ENCODE measurements at places on chromosomes 4 and X.

- no peak for DNase-seq
Observed at GRCh38 chr4:124152132-124152531, 560.4 kb downstream of the ANKRD50 start.

DNA sequence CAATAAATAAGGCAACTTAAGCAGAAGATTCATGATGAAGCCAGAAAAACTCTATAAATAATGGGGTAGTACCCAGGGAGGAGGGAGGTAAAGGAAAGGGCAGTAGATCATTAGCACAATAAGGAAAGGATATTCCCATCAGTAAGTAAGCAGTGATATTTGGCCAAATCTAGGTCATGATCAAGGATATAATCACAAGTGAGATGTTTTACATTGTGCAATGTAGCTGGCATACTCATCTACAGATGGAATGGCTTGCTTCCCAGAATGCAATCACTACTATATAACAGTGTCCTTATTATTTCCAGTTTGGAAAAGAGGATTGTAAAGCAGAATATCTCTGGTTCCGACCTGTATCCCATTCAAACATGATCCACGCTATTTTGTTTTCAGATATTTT lies 483.4 kb downstream of the RPA4 start:
- DNase-seq: no peak

DNA sequence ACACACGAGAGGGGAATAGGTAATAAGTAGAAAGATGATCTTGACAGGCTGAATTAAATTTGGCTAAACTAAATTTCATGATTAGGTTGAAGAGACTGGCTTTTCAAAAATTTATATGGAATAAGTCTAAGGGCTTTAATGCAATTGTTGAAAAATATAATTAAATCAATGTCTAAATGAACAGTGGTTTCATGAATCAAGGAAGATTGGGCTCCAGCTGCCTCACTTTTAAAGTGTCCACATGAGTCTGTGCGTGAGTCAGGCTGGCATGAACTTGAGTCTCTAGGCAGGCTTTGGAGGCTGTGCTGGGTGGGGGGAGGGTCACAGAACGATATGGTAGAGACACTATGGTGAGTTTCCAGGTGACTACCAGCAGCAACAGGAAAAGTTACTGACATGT lies 111.9 kb downstream of the SORBS2 start:
- no peak for DNase-seq

- DNase-seq: no peak
Observed at GRCh38 chrX:69264158-69264581, 98.9 kb upstream of the PJA1 start.

DNA sequence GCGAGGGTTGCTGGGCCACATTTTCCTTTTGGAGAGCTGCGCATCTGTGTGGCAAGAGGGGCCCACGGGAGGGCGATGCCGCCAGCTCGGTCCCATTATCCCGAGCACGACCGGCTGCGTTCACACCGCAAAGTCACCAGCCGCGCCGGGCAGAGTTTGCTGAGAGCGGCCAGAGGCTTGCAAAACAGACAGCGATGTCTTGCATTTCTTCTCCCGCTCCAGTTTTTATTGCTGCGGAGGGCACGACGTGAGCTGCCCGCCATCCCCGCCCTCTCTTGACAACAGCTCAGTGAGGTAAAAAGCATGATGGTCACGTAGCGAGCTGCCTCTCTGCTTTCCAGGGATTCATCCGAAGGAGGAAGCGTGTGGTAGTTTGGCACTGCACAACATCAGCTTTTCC lies 102.1 kb upstream of the TENM3 start:
- DNase-seq: no peak

- no peak for DNase-seq
Observed at GRCh38 chr4:56326363-56326762, 60.9 kb downstream of the AASDH start.

DNA sequence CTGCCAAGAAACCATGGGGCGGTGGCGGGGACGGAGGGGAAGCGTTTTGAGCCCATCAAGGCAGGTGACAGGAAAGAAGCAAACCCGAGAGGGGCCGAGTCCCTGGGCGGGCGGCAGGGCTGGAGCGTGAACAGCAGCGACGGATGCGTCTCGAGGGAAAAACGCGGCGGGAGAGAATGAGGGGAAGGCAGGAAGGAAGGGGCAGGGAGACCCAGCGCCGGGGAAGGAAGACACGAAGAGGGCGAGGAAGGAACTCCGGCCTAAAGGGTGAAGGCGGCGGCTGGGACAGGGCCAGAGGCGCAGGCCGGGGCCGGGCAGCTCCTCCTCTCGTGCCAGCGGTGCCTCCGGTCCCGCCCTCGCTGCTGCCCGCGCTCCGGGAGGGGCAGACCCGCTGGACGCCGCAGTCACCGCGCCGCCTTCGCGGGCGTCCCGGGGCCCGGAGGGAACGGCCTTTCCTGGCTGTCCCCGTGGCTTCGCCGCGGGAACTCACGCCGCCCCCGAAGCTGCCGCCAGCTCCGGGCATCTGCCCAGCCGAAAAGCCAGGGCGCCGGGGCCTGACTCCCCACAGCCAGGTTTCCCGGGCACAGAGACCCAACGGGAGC lies 751 bp upstream of the RGS12 start:
- no peak for DNase-seq

DNA sequence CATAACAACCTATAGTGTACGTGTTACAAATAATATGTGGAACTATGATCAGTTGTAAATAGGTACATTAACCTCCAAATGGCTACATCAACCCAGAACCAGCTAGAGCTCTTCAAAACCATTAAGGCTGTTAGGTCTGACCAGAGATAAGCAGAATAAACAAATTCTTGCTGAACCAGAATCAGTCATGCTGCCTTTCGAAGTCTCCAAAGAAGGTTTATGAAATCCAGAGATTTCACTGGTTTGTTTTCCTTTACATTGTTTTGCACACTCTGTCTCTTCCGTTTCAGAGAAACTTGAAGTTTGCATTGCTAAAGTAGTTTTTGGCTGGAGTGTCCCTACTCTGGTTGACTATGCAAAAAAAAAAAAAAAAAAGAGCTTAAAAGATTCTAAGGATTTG lies 177.3 kb upstream of the SLIT2 start:
- DNase-seq: no peak

- DNase-seq: no peak
Observed at GRCh38 chr4:155632310-155632840, 34.3 kb upstream of the GUCY1A1 start.

DNA sequence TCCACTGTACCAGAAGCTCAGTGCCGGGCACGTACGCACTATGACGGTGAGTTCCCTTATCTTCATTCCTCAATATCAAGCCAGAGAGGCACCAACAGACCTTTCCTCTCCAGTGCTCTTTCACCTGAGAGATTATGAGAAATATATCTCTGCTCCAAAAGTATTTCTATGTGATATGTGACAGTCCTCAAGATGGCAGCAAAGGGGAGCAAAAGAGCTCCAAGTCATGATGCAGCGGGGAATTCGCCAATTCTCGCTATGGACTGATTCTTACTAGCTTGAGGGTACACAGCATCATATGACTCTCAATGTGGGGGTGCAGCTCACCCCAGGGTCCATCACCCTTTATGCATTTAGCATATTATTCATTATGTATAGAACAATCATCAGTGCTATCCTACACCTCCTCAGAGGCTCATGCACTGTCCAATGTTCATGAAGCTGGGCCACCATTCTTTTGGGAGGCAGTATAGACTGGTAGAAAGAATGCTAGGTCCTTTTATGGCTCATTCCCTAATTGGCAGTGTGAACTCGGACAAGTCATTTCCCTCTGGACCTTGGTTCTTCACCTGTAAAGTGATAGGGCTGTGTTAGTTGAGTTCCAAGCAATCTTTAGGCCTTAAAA lies 12.8 kb upstream of the IQSEC2 start:
- DNase-seq: no peak

DNA sequence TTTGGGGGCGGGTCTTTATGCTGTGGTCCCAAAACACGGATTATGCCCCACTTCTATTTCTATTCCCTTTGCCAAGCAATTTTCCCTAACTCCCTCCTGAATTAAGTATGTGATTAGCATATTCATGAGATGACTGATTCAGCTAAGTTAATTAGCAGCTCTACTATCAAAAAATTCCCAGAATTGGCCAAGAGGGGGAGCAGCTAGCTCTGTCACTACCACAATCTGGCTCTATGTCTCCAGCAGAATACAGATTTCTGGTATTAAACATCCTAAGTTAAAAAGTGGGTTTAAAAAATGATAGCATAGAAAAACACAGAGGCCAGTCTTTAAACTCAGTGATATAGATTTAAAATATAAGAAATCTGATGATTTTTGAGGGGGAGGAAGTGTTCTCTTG lies 80.3 kb downstream of the GPC4 start:
- DNase-seq: peak; percentile 32

DNA sequence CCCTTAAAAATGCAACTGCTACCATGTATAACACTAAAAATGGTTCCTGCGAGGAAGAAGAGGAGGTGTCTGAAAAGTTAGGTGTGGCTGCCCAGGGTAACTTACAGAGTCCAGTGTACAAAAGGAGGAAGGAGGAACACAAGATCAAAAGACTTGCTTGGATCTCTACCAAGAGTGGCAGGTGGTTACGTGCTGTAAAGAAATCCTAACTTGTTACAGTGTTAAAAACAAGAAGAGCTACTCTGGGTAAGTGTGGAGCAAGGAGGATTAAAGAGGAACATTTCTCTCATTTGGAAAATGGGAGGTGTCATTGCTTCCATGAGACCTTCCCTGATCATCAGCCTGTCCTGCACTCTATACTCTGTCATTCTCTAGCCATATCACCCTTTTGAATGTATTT lies 242.0 kb downstream of the PTTG2 start:
- no peak for DNase-seq

DNA sequence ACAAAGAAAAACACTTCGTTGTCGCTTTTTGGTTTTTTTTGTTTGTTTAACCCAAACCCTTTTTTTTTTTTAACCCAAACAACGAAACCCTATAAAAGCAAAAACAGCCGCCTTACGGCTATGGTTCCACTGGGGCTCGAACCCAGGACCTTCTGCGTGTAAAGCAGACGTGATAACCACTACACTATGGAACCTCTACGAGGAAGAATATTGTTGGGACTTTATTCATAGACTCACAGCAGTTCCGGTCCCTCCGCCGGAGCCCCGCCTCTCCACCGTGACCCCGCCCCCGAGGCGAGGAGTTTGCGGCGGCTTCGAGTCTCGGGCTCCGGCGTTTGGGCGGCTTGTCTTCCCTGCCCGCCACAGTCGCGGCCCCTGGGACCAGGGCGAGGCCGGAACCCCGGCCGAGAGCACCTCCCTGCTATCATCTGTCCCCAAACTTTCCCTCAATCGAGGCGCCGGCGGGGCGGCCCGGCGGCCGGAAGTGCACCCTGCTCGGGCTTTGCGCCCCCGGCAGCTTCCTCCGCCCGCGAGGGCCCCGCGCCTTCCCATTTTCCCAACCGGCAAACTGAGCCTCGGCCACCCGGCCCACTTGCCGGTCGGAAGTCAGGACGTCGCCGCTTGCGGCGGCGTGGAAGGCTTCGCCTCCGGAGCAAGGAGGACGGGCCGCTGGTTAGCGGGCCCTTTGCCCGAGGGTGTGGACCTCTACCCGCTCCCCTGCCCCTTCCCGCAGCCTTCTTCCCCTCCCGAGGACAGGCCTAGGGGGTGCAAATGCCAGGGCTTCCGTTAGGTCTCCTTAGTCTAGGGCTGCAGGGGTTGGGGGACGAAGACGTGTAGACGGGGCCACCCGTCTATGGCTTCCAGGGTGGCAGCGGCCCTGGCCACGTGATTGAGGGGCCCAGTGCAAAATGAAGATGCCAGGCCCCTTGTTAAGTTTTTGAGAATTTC lies 3.2 kb upstream of the RS1 start:
- DNase-seq: peak; percentile 79

GRCh38 chr4:3217266-3217665 lies 31.7 kb upstream of the MSANTD1 start:
- DNase-seq: no peak

GRCh38 chr4:107299646-107300045 lies 263.5 kb upstream of the DKK2 start:
- DNase-seq: no peak

DNA sequence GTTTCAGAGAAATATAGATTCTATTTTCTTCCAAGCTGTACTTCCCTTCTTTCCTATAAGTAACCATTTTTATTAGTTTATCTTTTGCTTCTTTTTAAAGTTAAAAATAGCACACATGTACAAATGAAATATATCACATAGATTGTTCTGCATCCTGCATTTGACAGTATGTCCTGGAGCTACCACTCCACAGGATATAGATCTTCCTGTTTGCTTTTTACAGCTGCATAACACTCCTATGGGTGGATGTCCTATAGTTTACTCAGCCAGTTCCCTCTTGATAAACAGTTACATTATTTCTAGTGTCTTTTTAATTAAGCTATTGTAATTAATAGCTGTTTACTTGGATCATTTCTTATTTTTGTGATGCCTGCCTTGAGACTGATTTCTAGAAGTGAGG lies 301.6 kb upstream of the DDX53 start:
- no peak for DNase-seq

GRCh38 chr4:93359586-93359985 lies 469.0 kb upstream of the ATOH1 start:
- no peak for DNase-seq

DNA sequence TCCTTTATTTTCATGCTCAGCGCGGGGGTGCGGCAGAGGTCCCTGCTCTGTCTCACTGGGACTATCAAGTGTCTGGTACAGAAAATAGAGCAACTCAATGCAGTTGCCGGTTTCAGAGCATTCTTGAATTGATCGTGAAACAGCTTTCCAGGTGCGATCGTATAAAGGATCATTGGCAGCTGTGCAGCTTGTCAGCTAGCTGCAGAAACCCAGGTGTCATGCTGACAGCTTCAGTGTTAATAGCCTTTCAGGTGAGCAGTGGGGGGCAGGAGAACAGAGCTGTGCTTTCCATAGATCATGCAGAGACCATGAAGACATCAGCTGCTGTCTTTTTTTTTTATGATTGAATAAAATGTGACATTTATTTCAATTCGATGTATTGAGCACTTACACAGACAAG lies 583.9 kb downstream of the NLGN4X start:
- no peak for DNase-seq

- DNase-seq: no peak
Observed at GRCh38 chrX:77450996-77451395, 3.8 kb downstream of the FGF16 start.

- no peak for DNase-seq
Observed at GRCh38 chr4:128286474-128287058, 1.0 kb downstream of the PGRMC2 start.

GRCh38 chr4:133156556-133156955 lies 7.5 kb downstream of the PCDH10 start:
- no peak for DNase-seq

DNA sequence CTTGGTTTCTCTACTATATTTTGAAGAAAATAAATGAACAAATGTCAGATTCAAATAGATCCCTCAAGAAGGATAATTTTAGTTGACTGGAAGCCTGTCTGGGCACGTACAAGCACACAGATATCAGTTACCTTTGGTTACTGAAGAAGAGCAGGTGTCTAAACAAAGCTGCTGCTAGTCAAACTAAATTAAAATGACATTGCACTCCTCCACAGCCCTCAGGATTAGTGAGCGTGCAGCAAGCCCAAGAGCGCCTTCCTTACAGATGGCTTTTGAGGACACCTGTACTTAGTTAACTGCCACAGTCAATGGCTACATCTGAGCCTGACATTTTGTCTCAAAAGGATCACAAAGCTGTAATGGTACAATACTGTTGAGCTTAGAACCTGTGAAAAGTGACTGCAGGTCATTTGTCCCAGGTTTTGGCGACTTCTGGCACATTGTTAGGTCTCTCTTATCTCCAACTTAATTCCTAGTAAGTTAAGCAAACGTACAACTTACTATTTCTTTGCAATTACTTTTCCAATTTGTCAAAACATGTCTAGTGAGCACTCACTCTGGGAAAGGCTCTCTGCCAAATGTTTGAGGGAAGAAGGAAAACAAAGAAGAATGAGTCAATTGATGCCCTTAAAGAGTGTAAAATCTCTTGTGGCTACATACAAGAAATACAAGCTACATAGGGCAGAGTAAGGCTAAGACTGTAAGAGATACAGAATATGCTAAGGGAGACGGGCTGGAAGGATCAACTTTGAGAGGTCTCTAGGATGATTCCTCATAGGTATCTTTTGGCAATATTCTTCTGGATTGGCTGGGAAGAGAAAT lies 25.6 kb upstream of the DAPP1 start:
- no peak for DNase-seq
